Bladder microvascular endothelial cell (primary cell): ENCODE measurements at places on chromosomes 7 and 10. TPM values are rescaled to one million over a fixed set of nuclear protein-coding genes. Genes with fewer than 3 reads are reported as not detected.

TACR2 gene
- 0.06 TPM in 1 of 2 replicates, not detected in the other for total RNA-seq

HERPUD2 gene
- 18.8 and 29.2 TPM in 2 replicates for total RNA-seq

CALHM3 gene
- not detected in 2 replicates for total RNA-seq

CCL24 gene
- not detected in 2 replicates for total RNA-seq

HHEX gene
- total RNA-seq = 36.6 and 66.4 TPM in 2 replicates

CADPS2 gene
- 43.5 and 62.1 TPM in 2 replicates for total RNA-seq

TRPV6 gene
- total RNA-seq = not detected in 2 replicates

HTRA1 gene
- 38.7 and 137 TPM in 2 replicates for total RNA-seq

ZNF804B gene
- total RNA-seq = not detected in 2 replicates

SUN1 gene
- total RNA-seq = 102 and 397 TPM in 2 replicates

MORN4 gene
- 2.3 and 3.8 TPM in 2 replicates for total RNA-seq
